ENCODE measurements at places on chromosomes 7 and 10. TPM values are rescaled to one million over a fixed set of nuclear protein-coding genes. Genes with fewer than 3 reads are reported as not detected.

GRCh38 chr7:44078521-44078920 lies 3.8 kb downstream of the POLM start:
- no peak for DNase-seq

- DNase-seq = peak; percentile 80
These were observed 1.9 kb downstream of the ARID5B start for GRCh38 chr10:61903221-61903927.

DNA sequence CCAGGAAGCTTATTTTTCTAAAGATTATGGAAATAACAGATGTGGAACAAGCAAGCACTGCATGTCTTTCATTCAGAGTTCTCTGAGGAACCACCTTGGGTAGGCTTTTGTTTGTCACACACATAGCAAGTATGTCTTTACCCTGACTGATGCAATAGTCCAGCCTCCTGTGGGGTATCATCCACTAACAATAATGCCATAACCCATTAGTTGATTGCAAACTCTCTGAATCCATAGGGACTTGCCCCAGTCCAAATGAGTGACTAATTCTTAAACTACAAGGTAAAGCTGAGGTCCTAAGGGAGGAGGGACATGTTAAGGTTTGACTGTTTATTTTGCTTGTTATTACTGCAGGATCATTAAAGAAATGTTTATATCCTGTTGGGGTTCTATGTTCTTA lies 151.4 kb upstream of the PRPS1L1 start:
- DNase-seq = no peak

PNLIPRP2 gene
- 0.40 TPM for total RNA-seq

DNA sequence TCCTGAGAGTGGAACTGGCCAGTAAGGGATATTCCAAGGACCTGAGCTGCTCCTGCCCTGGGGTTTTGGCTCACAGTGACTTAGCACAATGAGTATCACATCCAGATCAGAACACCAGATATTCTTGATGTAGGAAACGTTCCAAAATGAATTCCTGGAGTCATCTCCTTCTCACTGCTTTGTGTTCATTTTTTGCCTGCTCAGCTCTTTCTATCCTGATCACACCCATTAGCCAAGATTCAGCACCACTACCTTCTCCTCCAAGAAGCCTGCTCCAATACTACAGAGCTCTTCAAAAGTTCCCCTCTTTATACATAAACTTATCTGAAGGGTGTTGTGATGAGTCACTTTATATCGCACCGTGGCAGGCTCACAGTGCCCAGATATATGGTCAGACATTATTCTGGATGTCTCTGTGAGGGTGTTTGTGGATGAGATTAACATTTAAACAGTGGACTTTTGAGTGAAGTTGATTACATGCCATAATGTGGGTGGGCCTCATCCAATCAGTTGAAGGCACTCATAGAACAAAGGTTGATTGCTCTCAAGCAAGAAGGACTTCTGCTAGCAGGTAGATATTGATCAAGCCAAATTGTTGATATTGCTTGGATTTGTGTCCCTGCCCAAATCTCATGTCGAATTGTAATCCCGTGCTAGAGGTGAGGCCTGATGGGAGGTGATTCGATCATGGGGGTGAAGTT lies 1155.2 kb upstream of the AUTS2 start:
- peak; percentile 1 for DNase-seq

GRCh38 chr7:157018997-157019608 lies 8.6 kb upstream of the MNX1 start:
- DNase-seq = no peak

- DNase-seq = no peak
These were observed at the start of gene ODAD2 for GRCh38 chr10:27998954-27999275. Gene ODAD2, minus strand, starts transcription at chr10:27999079. Its CDS starts 3,937 bp downstream, at chr10:27995142.

GRCh38 chr10:3935933-3936359 lies 150.9 kb upstream of the KLF6 start:
- no peak for DNase-seq

SPDYE3 gene
- not detected for total RNA-seq

DNA sequence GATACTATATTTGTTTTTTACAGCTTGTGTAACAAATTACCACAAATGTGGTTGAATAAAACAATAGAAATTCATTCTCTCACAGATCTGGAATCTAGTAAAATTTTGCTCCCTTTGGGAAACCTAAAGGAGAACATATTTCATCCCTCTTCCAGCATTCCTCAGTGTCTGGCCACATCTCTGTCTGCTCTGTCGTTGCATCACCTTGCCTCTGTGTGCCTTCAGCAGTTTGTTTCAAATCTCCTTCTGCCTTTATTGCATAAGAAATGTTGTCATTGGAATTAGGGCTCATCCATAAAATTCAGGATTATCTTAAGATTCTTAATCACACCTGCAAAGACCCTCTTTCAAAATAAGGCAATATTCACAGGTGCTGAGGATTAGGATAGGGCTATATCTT lies 14.5 kb downstream of the OR2A14 start:
- DNase-seq = no peak

DNA sequence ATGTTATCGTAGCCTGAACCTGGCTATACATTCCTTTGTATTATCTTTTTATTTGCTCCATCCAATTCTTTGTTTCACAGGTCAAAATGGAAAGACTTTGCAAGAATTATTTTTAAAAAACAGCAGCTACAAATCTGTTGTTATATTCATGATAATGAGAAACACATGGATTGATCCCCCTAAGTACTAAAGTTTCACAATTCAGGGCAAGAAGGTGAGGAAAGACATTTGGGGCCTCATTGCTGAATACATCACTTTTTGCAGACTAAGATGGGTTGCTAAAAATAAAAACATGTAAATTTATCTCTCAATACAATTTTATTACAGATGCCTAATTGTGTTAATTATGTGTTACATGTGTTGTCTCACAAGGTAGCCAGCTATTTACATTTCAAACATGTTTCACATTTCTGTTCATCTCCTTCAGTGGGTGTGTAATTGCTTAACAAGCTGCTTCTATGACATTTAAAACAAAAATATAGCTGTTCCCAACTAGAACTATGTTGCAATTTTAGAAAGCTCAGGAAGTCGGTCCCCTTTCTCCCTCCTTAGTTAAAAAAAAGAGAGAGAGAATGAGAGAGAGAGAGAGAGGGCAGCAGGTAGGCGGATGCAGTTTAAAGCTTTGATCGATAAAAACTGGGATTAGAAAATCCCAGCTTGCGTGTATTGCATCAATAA lies 606.3 kb upstream of the FZD8 start:
- no peak for DNase-seq

KAZALD1 gene
- 9.1 TPM for total RNA-seq

DNA sequence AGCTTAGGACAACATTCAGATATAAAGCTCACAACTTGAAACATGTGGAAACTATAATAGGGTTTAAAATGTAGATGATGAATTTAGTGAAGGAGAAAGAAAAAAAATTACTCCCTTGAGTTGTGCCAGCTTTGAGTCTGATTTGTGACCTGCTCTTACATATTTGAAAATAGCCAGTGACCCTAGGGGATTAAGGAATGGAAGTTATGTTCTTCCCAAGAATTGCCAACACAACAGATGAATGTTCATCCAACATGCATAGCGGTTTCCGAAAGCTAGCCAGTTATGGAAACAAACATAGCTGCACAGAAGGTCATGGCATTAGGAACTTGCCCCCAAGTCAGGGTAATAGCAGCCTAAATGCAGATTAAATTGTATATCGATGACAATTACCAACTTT lies 10.8 kb downstream of the TMEM196 start:
- no peak for DNase-seq

- DNase-seq = no peak
These were observed 95.3 kb upstream of the HDAC9 start for GRCh38 chr7:18400275-18400674.

RRP12 gene
- 64.4 TPM for total RNA-seq

- peak; percentile 59 for DNase-seq
These were observed 49.6 kb upstream of the UBE3C start for GRCh38 chr7:157089100-157089610.

RBAK gene
- total RNA-seq = 9.8 TPM

GRCh38 chr10:17805921-17806577 lies 3.1 kb upstream of the MRC1 start:
- no peak for DNase-seq

GRCh38 chr7:103547451-103548284 lies 101.7 kb upstream of the SLC26A5 start:
- DNase-seq = no peak

VWA2 gene
- total RNA-seq = not detected

DNA sequence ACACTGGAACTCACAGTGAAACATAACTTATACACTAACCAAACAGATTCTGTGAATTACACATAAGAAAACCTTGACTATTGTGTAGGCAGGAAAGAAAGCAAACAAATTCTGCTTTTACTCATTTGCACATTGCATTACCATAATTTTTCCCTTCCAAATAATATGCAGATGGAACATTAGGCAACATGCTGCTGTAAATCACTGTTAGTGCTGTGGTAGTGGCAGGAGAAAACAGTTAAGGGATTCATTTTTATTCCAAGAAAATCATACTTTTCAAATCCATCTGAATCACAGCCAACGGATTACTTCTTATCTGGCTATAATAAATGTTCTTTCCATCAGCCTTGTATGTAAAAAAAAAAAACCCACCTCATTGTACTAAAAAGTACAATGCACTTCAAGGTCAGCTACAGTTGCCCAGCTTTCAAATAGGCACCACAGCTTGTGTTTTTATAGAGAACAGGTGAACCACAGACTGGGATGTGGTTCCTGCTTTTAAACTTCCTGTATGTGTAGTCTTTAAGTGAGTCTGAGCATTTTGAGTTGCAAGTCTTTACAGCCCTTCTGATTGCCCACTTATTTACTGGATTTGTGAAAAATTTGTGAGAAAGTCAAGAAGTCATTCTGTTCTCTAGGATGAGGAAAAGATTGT lies 590.0 kb upstream of the SEMA3D start:
- DNase-seq = no peak

PRKG1 gene
- total RNA-seq = 0.22 TPM

DNA sequence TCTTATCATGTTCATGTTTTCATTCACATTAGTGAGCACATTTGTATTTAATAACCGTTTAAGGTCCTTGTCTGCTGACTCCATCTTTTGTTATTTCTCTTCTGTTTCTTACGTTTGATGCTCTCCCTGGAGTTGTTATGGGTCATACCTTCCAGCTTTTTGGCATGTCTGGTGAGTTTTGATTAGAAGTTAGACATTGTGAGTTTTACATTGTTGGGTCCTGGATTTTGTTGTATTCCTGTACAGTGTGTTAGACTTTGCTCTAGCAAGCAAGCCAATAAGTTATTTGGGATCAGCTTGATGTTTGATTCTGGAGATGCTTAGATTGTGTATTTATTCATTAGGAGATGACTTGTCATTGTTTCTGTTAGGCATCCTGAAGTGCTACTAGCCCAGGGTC lies 16.9 kb downstream of the OLAH start:
- no peak for DNase-seq

DNA sequence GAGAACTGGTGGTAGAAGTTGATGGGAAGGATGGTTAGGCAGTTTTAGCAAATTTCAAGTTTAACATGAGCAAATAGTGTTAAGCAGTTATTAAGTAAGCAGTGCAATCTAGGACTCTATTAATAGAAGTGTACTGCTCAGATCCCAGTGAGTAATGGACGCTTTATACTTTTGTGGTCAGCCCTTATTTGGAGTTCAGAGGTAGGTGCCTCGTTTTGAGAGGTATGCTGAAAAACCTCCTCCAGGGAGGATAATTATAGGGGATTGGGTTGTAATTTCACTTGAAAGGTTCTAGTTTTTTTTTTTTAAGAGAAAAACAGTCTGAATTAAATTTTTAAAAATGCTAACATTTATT lies 33.5 kb upstream of the CCDC7 start:
- no peak for DNase-seq

- DNase-seq = no peak
These were observed 8.4 kb downstream of the THAP5 start for GRCh38 chr7:108561047-108561619.

XRCC2 gene
- total RNA-seq = 37.6 TPM

PPP1R3C gene
- 0.24 TPM for total RNA-seq

LRRC61 gene
- 50.6 TPM for total RNA-seq

PYROXD2 gene
- 1.0 TPM for total RNA-seq
